ENCODE measurements at places on chromosomes 2 and 18. TPM values are rescaled to one million over a fixed set of nuclear protein-coding genes. Genes with fewer than 3 reads are reported as not detected.
A peak's percentile ranks its signal among the peaks of the same experiment; 100 is the strongest.

GRCh38 chr2:212863185-212863588, 288.2 kb downstream of the IKZF2 start:
- DNase-seq: no peak

DNA sequence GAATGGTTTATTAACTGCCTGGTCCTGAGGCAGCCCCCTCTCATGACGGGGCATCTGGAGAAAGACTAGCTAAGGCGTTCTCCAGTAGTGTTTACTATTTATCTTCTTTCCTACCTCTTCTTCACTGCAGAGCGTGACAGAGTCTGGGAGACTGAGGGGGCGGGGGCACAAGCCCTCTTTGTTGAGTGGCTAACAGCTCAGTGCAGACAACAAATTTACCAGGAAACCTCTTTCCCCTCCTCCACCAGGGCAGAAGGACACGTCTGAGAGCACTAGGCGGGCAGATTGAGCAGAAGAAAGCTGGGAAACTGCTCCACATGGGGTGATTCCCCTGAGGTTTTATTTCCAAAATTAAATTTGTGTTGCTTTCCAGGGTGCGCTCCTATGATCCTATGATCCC, 322.1 kb downstream of the CNTNAP5 start:
- DNase-seq: no peak

GRCh38 chr18:48023334-48024008, 93.0 kb upstream of the SMAD2 start:
- DNase-seq: no peak

- DNase-seq: no peak
Measured at GRCh38 chr2:230815088-230815487, 49.7 kb upstream of the ITM2C start.

- DNase-seq: no peak
Measured at GRCh38 chr2:133717497-133717896, 149.2 kb upstream of the NCKAP5 start.

DNA sequence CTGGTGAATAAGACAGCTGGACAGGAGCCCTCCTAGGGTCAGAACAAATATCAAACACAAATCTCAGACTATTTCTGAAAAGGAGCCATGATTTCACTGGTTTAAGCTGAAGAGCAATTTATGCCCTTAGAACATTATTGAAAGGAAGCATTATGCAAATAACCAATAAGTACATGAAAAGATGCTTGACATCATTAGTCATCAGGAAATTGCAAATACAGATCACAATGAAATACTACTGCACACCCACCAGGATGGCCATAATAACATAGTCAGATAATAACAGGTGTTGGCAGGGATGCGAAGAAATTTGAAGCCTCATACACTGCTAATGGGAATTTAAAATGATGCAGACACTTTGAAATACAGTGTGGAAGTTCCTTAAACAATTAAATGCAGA, 176.4 kb upstream of the RAB6C start:
- DNase-seq: no peak

The PLEK gene
- total RNA-seq: 4.4 TPM

DNA sequence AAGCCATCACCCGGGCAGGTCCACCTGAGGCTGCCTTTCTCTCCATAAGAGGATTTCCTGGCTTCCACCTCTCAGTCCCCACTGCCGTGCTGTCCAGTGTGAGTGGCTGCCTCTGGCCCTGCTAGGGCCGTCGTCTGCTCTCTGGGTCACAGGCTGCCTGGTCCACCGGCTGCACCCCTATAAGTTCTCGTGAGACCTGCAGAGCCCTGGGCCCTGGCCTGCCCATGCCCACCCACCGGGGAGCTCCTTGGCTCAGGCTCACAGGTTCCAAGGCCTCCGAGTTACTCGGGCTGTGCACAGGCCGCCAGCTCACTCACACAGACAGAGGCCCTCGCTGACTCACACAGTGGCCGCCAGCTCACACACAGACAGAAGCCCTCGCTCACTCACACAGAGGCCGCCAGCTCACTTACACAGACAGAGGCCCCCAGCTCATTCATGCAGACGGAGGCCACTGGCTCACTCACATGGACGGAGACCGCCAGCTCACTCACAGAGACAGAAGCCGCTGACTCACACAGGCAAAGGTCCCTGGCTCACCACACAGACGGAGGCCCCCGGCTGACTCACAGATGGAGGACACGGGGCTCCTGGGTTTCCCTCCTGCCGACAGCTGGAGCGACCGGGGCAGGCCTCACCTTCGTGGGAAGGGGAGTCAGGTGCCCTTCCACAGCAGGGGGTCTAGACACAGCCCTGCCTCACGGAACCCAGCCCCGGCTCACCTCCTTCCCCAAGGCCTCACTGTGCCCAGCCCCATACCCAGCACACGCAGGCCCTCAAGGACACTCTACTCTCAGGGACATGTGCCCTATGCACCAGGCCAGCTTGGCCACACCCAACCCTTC, 334.1 kb upstream of the MYT1L start:
- no peak for DNase-seq

GRCh38 chr2:239455436-239456203, 54.8 kb upstream of the HDAC4 start:
- DNase-seq: peak; percentile 49

The ITPRIPL1 gene
- 1.5 TPM for total RNA-seq

- DNase-seq: no peak
Measured at GRCh38 chr2:168643979-168644378, 158.5 kb upstream of the NOSTRIN start.

The C2orf92 gene
- 11.0 TPM for total RNA-seq

GRCh38 chr2:6310256-6311215, 555.2 kb downstream of the CMPK2 start:
- DNase-seq: no peak

- no peak for DNase-seq
Measured at GRCh38 chr2:55097082-55097460, 46.8 kb upstream of the RTN4 start.

DNA sequence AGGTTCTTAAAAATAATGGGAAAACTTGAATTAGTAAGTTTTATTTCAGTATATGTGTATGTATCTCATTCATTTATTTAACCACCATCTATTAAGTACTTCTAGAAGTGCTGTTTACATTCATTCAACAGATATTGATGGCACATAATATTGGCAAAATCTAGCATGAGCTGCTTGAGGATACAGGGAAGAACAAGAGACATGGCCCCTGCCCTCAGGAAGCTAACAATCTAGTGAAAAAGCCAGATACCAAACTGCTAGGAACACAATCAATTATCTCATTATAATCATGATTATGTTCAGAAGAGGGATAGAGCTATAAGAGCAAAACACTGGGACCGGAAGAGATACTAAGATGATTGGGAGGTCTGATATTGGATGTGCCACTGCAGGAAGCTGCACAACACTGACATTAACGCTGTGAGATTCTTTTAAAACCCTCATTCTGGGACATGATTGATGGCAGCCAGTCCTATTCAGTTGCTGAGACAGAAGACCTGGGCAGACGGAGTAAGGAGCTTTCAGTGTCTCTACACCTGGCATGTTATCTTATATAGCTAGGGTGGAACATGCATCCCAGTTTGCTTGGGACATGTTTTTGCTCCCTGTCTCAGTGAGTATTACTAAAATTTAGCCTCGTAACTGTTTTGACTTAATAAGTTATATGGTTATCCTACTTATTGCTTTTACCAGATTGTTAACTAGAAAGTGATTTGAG, 314.1 kb downstream of the STK39 start:
- no peak for DNase-seq

GRCh38 chr18:22816266-22817176, 116.6 kb upstream of the RBBP8 start:
- DNase-seq: no peak

DNA sequence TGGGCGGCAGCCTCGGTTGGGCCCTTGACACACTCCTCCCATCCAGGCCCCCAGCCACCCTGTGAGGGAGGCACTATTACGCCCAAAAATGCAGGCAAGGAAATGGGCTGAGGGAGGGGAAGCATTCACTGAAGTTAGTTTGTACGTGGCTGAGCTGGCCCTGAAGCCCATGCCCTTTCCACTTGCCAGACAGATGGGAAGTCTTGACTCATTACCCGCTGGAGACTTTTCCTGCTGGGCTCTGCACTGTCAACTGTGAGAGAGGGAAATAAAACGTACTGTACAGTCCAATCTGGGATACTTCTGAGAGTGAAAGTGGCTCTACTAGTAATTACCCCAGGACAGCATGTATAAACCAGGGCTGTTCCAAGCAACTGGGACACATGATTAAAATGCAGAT, 125.9 kb downstream of the MSH2 start:
- no peak for DNase-seq

DNA sequence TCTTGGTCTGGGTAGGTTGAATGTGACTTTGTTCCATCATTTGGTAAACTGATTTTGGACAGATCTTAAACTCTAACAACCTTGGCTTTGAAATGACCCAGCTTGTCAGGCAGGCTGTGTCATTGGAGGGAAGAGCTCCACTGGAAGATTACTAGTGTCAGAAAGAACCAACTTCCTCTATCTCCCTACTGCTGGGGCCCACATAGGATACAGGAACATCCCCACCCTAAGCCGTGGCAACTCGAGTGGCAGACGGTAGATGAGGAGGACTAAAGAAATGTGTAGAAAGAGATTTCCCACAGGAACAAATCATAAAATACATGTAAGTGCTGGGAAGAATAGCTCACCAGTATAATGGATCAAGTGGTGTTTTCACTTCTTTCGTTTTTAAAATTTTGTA, 4.3 kb upstream of the G6PC2 start:
- no peak for DNase-seq

Measured in vagina (tissue), 2 donors.